Left kidney (tissue), 8 donors: ENCODE measurements at places on chromosomes 5 and 9. TPM values are rescaled to one million over a fixed set of nuclear protein-coding genes. Genes with fewer than 3 reads are reported as not detected.

- DNase-seq = no peak
These were observed 283.6 kb upstream of the PRDM9 start for GRCh38 chr5:23223846-23224245.

The FAM81B gene
- polyA plus RNA-seq = 3.8 TPM

The ACOT12 gene
- polyA plus RNA-seq = 1.2 TPM

GRCh38 chr9:16752601-16753000 lies 117.9 kb downstream of the BNC2 start:
- DNase-seq = no peak

DNA sequence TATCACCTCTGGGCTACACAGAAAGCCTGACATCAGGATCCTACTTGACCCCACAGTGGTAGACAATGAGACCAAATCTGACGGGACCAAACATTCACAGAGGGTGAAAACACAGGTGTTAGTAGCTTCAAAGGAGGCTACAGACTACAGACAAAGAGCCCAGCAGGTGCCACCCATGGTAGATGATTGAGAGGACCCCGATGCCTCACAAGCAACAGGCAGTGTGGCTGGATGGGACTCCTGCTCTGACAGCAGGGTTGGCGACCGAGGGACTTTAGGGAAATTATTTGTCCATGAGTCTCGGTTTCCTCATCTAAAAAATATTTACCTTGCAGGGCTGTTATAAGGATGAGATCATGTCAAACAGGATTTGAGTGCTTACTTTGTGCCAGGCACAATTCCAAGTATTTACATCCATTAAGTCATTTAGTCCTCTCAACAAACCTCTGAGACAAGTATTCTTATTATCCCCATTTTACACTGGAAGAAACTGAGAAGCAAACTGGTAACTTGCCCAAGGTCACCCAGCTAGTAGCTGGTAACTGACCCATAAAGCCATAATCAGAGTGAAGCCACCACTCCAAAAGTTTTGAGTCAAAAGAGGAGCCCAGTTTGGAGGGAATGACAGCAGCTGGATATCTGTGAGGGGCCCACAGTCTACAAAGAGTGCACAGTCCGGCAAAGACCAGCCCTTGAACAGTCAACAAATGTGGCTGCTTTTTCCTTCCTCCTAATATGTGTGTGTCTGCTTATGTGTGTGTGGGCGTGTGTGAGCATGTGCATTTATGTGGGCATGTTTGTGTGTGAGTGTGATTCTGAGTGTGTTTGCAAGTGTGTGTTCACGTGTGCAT lies 502.0 kb downstream of the BNC2 start:
- DNase-seq = no peak

GRCh38 chr9:128712451-128713410 lies 10.4 kb downstream of the PKN3 start:
- no peak for DNase-seq

DNA sequence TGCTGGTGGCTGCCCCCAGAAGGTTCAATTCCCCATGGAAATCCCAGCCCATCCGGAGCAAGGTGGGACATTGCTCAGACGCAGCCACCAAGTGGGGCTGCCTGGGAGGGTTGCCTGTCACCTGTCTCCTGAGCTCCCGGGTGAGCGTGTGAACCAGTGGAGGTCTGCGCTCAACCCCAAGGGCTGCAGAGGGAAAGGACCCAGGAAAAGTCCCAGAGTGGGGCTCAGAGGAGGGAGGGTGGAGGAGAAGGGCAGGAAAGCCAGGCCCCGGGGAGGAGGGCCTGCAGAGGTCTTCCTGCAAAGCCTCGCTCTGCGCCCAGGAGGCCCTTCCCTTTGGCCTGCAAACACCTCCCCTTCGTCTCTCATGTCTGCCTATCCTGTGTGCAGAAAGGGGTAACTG lies 119.5 kb upstream of the SARDH start:
- no peak for DNase-seq

DNA sequence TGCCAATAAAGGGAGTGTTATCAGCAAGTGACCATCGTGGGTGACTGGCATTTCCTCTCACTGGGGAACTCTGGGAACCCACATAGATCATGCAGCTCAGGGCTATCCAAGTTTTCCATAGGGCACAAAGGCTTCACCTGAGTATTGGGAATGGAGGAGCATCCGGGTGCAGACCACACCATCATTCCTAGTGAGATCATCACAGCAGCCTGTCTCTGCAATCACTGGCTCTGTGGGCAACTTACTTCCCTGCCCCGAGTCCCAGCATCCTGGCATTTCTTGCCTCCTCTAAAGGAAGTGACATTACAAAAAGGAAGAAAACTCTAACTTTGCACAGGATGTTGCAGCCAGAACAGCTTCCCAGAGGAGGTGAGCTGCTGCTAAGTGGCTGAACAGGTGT lies 80.6 kb upstream of the SHB start:
- no peak for DNase-seq

The SLC25A48 gene
- polyA plus RNA-seq = 4.1 TPM

- no peak for DNase-seq
These were observed 9.0 kb downstream of the ADAMTS2 start for GRCh38 chr5:179336126-179336870.

GRCh38 chr5:64759960-64760660 lies 8.4 kb downstream of the SREK1IP1 start:
- DNase-seq = no peak

GRCh38 chr5:52961274-52961681 lies 27.9 kb upstream of the ITGA2 start:
- no peak for DNase-seq

DNA sequence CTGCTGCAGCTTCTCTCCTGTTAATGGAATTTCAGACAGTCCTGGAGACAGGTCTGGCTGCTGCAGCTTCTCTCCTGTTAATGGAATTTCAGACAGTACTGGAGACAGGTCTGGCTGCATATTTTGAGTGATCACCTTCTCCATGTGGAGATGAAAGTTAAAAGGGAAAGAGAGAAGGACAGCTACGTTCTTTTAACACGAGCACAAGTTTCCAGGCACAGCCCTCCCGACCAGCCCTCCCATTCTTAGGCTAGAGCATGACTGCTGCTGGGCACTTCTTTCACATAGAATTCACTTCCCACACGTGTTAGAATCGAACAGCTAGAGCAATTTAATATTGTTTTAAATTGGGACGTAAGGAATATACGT lies 133.3 kb upstream of the DMRT1 start:
- DNase-seq = no peak

The N4BP3 gene
- polyA plus RNA-seq = 3.4 TPM

- no peak for DNase-seq
These were observed 29.0 kb downstream of the CXXC5 start for GRCh38 chr5:139676951-139677735.

GRCh38 chr9:133233681-133234432 lies 24.8 kb upstream of the OBP2B start:
- DNase-seq = no peak

DNA sequence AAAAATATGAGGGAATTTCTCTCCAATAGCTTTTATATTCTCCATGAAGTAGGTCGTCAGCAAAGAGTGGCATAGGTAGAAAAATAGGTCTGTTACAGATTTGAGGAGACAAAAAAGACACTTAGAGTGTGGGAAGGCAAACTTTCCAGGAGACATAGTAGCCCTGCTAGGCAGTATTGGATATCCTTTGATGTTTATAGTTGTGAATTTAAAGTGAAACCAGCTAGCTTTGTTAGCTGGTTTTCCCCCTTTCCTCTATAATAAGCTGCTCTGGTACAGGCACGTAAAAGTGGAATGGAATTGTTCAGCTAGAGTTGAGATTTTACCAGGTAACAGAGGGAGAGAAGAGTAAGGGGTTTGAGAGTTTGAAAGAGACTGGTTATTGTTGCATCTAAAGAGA lies 17.1 kb upstream of the APC start:
- no peak for DNase-seq

The TMEM252 gene
- polyA plus RNA-seq = 7.7 TPM

- no peak for DNase-seq
These were observed 432.6 kb downstream of the CAAP1 start for GRCh38 chr9:26459959-26460358.

DNA sequence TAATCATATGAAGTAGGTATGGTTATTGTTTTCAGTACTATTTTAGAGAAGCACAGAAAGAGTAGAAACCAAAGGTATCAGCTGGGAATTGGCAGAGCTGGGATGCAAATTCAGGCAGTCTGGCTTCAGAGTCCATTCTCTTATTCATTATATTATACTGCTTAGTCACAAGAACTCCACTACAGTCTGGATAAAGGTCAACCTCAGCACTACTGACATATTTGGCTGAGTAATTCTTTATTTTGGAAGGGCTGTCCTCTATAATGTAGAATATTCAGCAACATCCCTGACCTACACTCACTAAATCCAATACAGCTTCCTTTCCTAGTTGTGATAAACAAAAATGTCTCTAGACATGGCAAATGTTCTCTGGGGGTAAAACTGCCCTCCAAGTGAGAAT lies 37.6 kb downstream of the PTGER4 start:
- no peak for DNase-seq

DNA sequence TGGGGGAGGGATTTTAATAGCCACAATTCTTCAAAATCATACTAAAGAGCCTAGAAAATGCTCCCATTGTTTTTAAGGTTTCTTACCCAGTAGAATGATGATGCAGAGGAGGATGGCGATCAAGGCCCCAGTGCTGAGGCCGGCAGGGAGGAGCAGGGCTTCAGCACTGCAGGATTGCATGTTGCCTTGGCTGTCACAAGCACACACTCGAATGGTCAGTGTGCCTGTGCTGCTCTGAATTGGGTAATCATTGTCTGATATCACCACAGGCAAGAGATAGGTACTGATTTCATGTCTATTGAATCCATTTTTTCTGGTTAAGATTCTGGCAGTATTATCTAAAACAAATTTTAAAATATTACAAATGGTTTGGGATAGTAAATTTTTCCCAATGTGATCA lies 153.3 kb downstream of the CDH10 start:
- DNase-seq = no peak

GRCh38 chr9:69946800-69947437 lies 96.7 kb upstream of the MAMDC2 start:
- DNase-seq = no peak

DNA sequence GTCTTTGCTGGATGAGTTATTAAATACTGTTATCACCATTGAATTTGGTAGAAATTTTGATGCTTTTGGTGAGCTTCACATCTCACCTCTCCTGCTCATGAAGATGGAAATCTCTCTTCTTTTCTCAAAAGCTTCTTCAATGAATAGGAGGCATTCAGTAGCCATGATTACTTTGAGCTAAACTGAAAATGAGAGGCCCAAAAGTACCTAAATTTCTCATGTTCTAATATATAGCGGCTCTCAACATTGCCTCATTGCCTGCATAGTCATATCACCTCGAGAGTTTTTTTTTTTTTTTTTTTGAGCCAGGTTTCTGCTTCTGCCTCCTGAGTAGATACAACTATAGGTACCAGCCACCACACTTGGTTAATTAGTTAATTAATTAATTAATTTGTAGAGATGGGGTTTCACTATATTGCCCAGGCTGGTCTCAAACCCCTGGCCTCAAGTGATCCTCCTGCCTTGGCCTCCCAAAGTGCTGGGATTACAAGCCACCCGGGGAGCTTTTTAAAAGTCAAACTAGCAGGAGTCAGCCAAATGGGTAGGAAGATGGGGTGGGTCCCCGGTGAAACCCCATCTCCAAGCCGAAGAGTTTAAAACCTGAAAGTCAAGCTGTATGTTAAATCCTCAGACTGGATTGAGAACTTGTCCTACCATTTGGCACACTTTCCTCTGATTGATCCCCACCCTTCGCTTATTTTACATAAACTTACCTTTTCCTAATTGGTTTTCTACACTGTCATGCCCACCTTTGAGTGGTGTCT lies 169.0 kb downstream of the DOCK2 start:
- no peak for DNase-seq

The GABRG2 gene
- polyA plus RNA-seq = 0.03 TPM

DNA sequence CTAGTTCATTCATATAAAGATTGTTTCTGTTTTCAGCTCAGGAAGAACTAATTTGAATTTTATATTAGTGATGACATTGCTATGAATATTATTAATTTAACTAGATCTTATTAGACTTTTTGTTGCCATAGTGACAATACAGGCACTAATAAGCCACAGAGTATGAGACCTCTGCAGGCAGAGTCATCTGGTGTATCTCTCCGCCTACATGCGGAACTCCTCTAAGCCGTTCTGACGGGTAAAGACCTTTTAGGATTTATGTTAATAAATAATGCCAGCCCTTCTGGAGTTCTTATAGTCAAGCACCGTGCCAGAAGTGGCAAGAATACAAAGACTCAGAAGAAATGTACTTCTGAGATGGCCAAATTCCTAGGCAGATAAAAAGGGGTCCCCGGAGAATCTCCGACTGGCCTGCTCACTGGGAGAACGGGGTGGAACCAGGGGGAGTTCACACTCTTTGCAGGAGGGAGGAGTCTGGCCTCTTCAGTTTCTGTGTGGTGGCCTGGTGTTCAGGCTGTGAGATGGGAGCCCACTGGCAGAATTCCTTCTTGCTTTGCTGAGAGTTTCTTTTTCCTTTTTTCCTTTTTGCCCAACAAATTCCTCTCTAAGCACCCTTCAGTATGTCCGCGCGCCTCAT lies 85.1 kb upstream of the IL12B start:
- peak; percentile 4 for DNase-seq

- no peak for DNase-seq
These were observed 1600.9 kb upstream of the C9orf72 start for GRCh38 chr9:29174136-29174535.

DNA sequence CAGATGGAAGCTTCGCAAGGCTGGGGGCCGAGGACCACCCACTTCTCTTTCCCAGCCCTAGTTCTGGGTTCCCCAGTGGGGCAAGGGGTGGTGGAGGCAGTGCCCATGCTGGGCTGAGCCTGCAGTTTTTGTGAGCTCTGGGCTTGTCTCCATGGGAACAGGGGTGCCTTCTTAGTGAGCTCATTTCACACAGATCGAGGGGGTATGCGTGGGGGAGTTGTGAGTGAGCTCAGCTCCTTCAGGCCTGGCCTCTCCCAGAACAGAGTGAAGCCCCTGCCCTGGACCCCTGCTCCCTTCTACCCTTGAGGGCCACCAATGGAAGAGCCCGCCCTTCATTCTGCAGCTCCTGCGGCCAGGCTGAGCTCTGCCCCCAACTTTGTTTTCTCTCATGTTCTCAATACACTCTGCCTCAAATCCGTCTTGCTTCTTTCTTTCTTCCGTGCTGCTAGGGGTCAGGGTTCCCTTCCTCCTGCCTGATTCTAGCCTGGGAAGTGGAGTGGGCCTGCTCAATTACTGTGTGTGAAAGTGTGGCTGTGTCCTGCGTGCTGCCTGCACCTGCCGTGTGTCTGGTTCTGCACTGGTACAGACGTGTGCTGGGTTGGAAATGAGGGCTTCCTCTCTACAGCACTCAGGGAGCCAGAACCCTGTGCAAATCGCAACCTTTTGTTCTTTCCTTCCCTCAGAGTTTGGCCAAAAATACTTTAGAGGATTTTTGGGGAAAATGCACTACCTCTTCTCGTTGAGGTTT lies 9.0 kb upstream of the MYOZ3 start:
- DNase-seq = no peak

DNA sequence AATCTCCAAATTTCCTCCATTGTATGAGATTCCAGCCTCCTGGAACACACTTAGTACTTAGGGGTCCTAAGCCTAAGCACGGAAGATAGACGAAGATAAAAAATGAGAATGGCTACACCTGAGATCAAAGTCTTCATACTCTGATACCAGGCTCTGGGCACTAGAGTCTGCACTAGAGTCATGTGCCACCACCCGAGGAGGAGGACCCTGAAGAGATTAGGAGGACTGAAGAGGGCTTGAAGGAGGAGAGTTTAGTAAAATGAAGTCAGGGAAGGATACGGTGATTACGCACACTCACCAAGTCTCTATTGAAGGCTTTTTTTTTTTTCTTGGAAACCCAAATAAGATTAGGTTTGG lies 573 bp upstream of the SPATA24 start:
- DNase-seq = no peak
